Glutamatergic neuron (in vitro differentiated cells): ENCODE measurements at places on chromosomes 6 and 20.

DNA sequence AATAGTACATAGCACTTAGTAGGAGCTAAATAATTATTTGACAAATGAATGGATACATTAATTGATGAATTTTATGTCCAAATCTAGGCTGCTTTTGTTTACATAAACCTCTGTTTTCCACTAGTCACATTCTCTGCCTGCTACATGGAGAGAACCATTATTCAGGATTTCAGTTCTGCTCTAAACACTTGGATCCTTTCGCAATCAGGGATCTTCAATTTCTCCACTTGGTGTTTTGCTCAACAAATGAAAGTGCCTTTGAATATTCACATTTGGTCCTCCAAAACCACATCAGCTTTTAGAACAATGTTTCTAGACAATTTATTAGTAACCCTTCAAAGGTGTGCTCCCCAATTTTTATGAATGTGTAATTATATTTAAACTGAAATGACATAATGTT is 30.6 kb upstream of the HLA-DQB1 start:
- DNase-seq = no peak

- DNase-seq = no peak
Observed at GRCh38 chr6:83868639-83869038, 9.2 kb downstream of the CYB5R4 start.

DNA sequence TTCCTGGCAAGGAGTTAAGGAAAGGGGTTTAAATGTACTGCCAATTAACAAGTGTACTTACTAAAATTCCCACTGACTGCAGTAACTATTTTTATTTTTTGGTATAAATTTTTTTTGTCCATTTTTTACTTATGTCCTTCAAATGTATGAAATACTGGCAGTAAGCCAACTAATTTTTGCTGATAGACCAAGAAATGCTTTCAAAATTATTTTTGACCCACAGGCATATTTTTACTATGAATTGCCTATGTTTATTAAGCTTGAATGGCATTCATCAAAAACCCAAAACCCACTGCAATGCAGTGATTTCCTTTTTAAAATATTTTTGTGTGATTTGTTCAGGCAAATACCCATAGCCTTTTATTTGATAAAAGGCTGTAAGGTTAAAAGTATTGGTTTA is 560.1 kb downstream of the UTRN start:
- DNase-seq = no peak

DNA sequence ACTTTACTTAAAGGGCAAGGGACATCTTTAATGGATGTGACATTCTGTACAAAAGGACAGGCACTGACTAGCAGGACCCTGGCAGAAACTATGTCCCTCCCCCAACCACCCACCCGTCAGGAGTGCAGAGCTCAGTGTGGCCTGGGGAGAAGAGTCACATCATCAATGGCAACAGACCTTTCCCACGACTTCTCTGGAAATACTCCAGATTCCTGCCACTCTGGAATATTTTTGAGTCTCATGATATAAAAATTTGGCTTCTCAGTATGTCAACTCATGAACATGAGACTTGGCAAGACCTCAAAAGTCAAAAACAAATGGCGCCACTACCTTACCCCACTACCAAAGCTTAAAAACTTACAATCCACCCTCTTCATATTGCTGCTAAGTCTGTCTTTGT is 118.3 kb downstream of the SLC23A2 start:
- DNase-seq = no peak

DNA sequence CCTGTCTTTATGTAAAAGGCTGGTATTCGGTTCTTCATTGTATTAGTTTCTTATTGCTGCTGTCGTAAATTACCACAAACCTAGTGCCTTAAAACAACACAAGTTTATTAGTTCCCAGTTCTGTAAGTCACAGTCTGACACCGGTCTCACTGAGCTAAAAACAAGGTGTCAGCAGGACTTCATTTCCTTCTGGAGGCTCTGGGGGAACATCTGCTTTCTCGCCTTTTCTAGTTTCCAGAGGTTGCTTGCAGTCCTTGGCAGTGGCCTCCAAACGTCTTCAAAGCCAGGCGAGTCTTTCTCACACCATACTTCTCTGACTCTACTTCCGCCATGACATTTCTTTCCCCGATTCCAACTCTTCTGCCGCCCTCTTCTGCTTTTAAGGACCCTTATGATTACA is 43.0 kb upstream of the ZFAND3 start:
- DNase-seq = no peak

- peak; percentile 90 for DNase-seq
Observed at GRCh38 chr6:100228834-100229441, 234.9 kb upstream of the MCHR2 start.

DNA sequence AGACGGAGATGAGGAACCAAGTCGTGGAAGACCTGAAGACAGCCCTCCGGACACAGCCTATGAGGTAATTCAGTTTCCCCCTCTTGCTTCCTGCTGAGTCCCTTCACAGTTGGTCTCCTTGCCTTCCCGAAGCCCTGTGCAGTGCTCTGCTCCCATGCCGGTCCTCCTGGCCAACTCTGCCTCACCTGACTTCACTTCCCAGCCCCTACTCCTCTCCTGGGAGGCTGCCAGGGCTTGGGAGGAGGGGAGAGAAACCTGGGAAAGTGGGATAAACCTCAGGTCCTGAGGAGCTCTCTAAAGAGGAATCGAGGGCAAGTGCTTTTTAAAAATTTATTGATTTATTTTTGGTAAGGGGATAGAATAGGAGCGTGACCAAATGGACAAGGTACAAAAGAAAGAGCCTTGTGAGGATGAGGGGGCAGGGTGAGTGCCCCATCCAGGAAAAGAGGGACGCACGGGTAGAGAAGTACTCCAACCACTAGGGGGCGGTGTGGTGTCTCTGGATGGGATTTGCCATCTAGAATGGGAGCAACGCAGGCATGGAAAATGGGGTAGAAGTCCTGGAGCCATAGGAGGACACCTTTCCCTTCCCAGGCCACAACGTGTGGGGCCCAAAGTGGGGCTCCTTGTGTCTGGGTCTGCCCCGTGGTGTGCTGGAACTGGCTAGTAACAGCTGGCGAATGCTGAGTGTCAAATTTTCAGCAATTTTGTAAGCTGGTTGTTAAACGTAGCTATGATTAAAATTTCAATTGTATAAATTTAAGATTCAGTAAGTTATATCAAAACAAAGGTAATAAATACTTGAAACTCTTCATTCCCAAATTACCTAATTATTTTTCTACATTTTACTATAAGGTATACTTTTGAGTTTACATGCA is 69.0 kb downstream of the MOCS1 start:
- DNase-seq = peak; percentile 77

DNA sequence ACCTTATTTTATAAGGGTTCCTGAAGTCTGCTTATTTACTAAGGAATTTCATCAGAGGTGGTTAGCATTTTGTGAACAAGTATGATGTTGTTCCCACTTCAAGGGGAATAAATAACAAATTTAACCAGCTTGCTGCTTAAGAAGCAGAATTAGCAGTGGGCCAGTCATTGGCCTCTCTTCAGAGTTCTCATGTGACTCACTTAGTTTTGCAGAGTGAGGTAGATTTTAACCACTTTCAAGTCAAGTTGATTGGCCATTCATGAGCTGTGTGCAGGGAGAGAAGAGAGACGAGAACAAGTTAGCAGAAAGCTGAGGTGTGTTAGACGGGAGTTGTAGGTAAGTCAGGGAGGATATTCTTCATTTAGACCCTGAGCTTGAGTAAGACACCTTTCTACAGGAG is 18.1 kb downstream of the TOP1 start:
- DNase-seq = no peak

GRCh38 chr6:112150363-112150762 is 63.0 kb downstream of the FAM229B start:
- DNase-seq = no peak

DNA sequence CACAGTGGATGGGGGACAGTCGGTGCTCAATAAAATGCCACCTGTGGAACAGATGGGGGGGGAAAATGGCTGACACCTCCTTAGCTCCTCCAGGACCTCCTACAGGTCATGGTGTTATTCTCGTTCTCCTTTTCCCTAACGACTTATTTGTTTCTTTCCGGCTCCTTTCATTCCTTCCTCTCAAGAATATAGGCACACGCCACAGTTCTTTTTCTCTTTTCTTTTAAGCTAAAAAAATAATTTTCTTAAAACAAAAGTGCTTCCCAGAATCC is 1.4 kb upstream of the RNASET2 start:
- DNase-seq = no peak

DNA sequence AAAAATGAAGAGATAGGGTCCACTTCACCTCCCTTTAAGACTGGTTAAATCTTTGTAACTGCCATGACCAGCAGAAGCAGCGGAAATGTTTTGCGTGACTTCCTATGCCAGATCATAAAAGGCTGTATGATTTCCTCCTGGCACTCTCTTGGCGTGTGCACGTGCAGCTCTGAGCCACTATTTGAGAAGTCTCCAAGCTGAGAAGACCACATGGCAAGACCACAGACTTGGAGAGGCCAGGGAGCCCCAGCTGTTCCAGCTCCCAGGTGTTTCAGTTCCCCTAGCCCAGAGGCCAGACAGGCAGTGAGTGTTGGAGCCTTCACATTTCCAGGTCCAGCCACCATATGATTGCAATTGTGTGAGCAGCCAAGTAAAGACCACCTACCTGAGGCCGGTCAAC is 259.3 kb upstream of the RIN2 start:
- no peak for DNase-seq

DNA sequence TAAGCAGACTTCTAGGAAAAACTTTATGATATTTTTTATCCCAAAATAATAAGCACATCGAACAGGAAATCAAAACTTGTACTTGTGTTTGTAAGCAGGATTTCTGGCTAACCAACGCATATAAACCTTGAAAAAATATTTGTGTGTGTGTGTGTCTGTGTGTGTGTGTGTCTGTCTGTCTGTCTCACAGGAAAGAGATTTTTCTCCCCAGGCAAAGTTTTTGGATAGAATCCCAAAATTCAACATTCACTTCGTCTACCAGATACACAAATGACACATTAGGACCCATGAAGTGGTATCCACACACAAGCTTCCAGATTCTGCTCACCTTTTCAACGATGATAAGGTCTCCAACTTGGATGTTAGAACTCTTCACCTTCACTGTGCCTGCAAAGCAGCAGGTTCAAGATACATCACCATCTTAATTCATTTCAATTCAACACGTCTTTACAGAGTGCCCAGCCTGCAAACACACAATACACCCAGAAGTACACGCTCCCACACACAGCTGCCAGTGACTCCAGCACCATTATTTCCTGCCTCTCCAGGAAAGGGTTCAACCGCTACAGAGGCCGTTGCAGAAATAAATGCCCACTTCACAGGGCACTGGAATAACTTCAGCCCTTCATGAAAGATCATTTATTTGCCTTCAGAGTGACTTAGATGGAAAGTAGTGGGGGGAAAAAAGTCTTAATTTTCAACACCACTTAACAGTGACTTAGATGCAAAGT is 70.9 kb downstream of the ATP9A start:
- no peak for DNase-seq

GRCh38 chr20:36856691-36857635 is 19.0 kb upstream of the TLDC2 start:
- no peak for DNase-seq

GRCh38 chr20:17233626-17234025 is 6.8 kb downstream of the PCSK2 start:
- DNase-seq = no peak

GRCh38 chr20:40173872-40174271 is 515.2 kb downstream of the MAFB start:
- no peak for DNase-seq

DNA sequence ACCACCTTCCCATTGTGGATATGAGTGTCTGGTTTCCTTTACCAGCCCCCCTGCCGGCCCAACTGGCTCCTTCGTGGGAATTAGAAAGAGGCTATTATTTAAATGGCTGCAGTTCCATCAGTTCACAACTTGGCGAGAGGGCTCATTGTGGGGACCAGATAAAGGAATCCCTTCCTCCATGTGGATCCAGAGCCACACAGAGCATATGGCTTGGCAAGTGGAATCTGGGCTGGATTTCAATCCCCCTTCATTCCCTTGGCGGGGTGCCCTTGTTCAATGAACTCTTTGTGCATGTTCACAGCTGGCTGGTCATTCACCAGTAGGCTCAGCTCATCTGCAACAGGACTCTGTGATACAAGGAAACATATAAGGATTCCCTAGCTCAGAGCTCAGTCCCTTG is 140.6 kb downstream of the OPN5 start:
- DNase-seq = no peak

DNA sequence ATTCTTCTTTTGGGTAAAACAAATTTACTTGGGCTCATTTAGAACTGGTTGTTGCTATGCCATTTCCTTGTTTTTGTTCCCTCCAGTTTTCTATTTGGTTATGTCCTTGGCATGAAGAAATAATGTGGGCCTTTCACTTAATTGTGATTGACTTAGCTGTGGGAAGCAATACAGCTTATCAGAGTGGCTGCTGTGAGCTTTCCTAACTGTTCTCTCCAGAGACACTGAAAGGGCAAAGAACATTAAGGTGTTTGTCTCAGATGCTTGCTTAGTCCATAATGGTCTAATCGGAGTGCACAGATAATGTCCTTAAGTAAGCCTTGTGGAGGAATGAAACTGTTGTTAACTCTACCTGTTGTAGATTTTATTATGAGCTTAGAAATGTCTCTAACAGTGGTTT is 56.6 kb downstream of the SH3BGRL2 start:
- no peak for DNase-seq

DNA sequence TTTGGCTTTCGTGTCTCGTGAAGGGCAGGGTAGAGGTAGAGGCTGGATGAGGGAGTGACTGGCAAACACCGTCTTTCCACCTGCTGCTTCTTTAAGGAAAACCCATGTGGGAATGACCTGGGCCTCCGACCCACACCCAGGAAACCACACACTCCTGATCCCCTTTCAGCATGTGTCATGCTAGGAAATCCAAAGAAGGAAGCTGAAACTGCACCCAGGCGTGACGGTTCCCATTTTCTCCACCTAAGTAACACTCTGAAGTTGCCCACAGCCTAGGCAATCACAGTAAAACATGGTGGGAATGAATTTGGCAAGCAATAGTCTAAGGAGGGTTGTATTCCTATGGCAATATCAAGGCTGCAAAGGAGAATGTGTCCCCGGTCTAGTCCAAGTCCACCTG is 538.4 kb upstream of the NOX3 start:
- no peak for DNase-seq

- DNase-seq = no peak
Observed at GRCh38 chr6:21906826-21907225, 313.3 kb downstream of the SOX4 start.

DNA sequence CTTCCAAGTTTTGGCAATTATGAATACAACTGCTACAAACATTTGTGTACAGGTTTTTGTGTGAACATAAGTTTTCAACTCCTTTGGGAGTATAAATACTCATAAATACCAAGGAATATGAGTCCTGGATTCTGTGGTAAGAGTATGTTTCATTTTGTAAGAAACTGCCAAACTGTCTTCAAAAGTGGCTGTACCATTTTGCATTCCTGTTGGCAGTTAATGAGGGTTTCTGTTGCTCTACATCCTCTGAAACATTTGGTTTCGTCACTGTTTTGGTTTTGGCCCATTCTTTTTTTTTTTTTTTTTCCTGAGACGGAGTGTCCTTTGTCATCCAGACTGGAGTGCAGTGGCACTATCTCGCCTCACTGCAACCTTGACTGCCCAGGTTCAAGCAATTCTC is 8.5 kb downstream of the AP5S1 start:
- no peak for DNase-seq
